Stomach (tissue), 19 donors: ENCODE measurements at places on chromosomes 2 and 18. TPM values are rescaled to one million over a fixed set of nuclear protein-coding genes. Genes with fewer than 3 reads are reported as not detected.
A peak's percentile ranks its signal among the peaks of the same experiment; 100 is the strongest.

- no peaks in the 10 kb centered on the region for H3K4me1 ChIP-seq
- no peak overlapping the region for H3K27ac ChIP-seq
- peaks cover 8% of the 10 kb centered on the region for H3K27me3 ChIP-seq
- no peaks in the 10 kb centered on the region for H3K36me3 ChIP-seq
Observed at GRCh38 chr2:230976671-230977171, 19.2 kb upstream of the SPATA3 start.

The CAPN13 gene
- 34.3 TPM for polyA plus RNA-seq

The KCNE4 gene
- 2.7 TPM for polyA plus RNA-seq

The SGPP2 gene
- polyA plus RNA-seq, result 1.7 TPM

- no peak overlapping the region for H3K4me3 ChIP-seq
- DNase-seq, result peak; percentile 83
- peaks cover 47% of the 10 kb centered on the region for H3K4me1 ChIP-seq
Observed at GRCh38 chr2:23595601-23596251, 210.7 kb downstream of the KLHL29 start.

- peak overlapping the region; percentile 92 for H3K4me3 ChIP-seq
- H3K27me3 ChIP-seq, result no peaks in the 10 kb centered on the region
- H3K27ac ChIP-seq, result peak overlapping the region; percentile 82
- DNase-seq, result peak; percentile 55
- peaks cover 43% of the 10 kb centered on the region for H3K36me3 ChIP-seq
Observed at GRCh38 chr2:240569998-240570530, 1.8 kb downstream of the RNPEPL1 start.
